Heart left ventricle (tissue), 16 donors: ENCODE measurements at places on chromosomes 12 and 14.

GRCh38 chr12:121248622-121249021 is 38.7 kb downstream of the P2RX4 start:
- H3K27me3 ChIP-seq: no peaks in the 10 kb centered on the region
- H3K4me1 ChIP-seq: no peaks in the 10 kb centered on the region
- DNase-seq: no peak
- H3K27ac ChIP-seq: no peak overlapping the region

DNA sequence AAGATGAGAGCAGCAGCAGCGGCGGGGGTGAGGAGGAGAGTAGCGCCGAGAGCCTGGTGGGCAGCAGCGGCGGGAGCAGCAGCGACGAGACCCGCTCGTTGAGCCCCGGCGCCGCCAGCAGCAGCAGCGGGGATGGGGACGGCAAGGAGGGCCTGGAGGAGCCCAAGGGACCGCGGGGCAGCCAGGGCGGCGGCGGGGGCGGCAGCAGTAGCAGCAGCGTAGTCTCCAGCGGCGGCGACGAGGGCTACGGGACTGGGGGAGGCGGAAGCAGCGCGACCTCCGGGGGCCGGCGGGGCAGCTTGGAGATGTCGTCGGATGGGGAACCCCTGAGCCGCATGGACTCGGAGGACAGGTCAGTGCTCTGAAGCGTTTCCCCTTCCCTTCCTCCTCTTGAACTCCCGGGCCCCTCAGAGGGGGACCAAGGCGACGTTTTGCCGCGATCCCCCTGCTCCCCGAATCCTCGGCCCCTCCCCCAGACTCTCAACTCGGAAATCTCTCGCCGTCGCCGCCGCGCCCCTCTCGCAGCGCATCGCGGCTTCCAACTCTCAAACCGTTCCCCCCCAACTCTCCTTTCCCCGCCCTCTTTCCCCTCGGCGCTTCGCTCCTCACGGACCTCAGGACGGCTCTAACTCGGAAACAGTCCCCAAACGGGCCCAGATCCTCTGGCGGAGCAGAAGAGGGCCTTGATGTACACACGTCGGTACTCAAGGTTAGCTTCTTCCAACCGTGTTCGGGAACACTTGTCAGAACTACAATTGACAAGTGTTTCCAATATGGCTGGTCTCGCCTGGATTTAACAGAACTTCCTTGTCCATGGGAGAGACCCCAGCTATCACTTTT is 947 bp downstream of the AEBP2 start:
- no peaks in the 10 kb centered on the region for H3K27me3 ChIP-seq
- H3K4me1 ChIP-seq: peaks cover 7% of the 10 kb centered on the region

DNA sequence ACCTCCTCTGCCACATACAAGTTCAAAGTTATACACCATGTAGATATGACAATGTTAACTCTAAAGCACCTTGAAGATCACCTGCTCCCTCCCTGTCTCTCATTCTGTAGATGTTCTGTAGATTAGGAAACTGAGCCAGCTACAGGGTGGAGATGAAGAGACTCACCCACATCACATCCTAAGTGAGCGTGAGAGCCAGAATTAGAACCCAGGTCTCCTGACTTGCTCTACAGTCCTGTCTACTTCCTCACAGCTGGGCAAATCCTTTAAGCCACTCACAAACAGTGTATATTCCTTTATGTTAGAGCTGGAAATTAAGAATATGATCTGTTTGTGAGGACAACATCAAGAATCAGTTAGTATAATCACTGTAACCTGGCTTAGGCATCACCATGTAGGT is 1.8 kb downstream of the APPL2 start:
- peaks cover 42% of the 10 kb centered on the region for H3K4me1 ChIP-seq
- no peak for DNase-seq
- H3K27ac ChIP-seq: peak overlapping the region; percentile 63

DNA sequence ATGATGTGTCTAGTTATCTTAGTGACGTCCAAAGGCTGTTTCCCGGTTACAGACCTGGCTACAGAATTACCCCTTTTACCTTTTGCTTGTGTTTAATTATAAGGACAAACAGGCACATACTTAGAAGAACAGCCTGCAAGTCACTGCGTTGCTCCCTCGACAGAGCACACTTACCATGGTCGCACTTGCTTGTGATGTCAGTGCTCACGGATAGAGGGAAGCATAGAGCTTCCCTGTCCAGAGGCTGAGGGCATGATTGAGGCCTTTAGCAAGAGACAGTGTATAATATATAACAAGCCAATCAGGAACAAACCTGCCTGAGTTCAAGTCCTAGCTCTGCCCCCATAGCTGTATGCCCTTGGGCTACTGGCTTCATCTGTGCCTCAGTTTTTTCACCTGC is 73.2 kb upstream of the SCN8A start:
- no peaks in the 10 kb centered on the region for H3K4me1 ChIP-seq
- H3K4me3 ChIP-seq: no peak overlapping the region
- DNase-seq: no peak
- H3K27me3 ChIP-seq: no peaks in the 10 kb centered on the region
- H3K27ac ChIP-seq: no peak overlapping the region
- H3K36me3 ChIP-seq: no peaks in the 10 kb centered on the region

DNA sequence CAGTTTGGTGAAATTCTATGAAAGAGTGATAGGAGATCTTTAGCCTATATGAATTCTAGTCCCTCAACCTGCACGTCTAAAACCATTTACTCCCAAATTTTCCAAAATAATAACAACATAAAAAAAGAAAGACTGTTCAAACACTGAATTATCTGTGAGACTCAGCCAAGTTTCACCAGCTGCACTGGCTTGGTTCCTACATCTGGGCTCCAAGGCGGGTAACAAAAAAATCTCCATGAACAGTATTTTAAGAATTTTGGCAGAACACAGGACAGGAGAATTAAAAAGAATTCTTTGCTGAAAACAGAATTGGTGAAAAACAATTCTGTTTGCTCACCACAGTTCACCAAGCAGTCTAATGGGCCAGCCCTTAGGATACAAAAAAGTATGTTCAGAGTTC is 536.8 kb upstream of the ATP2B1 start:
- peaks cover 8% of the 10 kb centered on the region for H3K4me1 ChIP-seq
- no peak overlapping the region for H3K27ac ChIP-seq
- H3K4me3 ChIP-seq: no peak overlapping the region

- no peaks in the 10 kb centered on the region for H3K36me3 ChIP-seq
- no peak overlapping the region for H3K4me3 ChIP-seq
- H3K27ac ChIP-seq: no peak overlapping the region
- peaks cover 9% of the 10 kb centered on the region for H3K4me1 ChIP-seq
- no peaks in the 10 kb centered on the region for H3K27me3 ChIP-seq
- no peak for DNase-seq
These were observed 96.3 kb upstream of the EVL start for GRCh38 chr14:99968941-99969340.

- DNase-seq: no peak
- H3K27me3 ChIP-seq: no peaks in the 10 kb centered on the region
- H3K36me3 ChIP-seq: peaks cover 10% of the 10 kb centered on the region
These were observed 38.2 kb downstream of the ZFYVE21 start for GRCh38 chr14:103753774-103754173.

DNA sequence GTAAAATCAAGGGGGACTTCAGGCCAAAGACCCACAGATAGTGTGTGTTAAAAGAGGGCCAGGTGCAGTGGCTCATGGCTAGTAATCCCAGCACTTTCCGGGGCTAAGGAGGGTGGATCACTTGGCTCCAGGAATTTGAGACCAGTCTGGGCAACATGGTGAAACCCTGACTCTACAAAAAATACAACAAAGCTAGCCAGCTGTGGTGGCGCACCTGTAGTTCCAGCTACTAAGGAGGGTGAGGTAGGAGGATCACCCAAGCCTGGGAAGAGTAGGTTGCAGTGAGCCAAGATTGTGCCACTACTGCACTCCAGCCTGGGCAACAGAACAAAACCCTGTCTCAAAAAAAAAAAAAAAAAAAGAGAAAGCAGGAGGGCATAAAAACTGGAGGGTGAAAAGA is 8.5 kb downstream of the VCPKMT start:
- no peak for DNase-seq
- no peak overlapping the region for H3K4me3 ChIP-seq
- no peaks in the 10 kb centered on the region for H3K4me1 ChIP-seq
- H3K27me3 ChIP-seq: no peaks in the 10 kb centered on the region
- no peak overlapping the region for H3K27ac ChIP-seq
- H3K36me3 ChIP-seq: peaks cover 1% of the 10 kb centered on the region

DNA sequence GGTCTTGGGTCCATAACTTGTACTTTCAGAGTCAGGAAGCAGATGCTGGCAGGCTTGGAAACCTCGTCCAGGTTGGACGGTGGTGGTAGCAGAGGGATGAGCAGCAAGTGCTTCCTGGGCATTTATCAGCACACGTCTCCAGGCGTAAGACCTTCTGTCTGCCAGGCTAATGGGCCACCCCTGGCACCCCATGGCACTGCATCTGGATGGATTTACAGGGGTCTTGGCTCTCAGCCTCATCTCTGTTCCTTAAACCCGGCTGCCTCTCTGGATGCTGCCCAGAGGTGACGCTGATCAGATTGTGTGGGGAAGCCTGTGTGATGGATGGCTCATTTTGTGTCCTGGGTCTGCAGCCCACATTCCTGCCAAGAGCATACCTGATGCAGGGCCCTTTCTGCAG is 145.1 kb downstream of the TSPAN9 start:
- no peak overlapping the region for H3K4me3 ChIP-seq
- no peak for DNase-seq
- no peak overlapping the region for H3K27ac ChIP-seq

DNA sequence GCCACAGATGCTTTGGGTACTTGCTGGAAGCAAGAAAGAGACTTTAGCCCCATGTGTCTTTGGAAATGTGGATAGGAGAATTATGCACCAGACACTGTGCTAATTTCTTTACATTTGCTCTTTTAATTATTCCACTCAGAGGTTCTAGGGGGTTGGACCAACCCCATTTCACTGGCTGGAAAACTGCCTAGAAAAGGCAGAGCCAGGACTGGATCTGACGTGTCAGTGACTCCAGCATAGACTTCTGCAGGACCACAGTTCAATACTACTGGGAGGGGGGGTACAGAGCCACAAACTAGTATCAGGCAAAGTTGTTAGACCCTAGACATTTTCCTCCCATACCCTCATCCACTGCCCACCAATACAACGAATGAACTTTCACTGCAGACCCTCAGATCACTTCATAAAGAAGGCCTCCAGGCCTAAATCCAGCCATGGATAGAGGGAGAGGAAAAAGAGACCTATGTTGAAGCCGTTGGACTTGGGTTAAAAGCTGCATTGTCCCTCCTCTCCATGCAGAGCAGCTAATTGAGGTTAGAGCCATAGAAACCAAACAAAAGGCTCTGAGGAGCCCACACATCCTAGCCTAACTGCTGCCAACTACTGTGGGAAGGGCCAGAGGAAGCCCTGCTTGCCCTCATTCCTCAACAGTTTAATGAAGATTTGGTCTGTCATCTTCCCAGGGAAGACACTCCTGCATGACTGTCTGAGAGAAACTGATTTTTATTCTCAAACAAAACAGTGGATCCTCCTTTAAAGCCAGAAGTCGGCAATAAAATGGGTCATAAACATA is 68.7 kb downstream of the STON2 start:
- no peaks in the 10 kb centered on the region for H3K27me3 ChIP-seq
- no peaks in the 10 kb centered on the region for H3K36me3 ChIP-seq
- H3K4me1 ChIP-seq: no peaks in the 10 kb centered on the region

- no peaks in the 10 kb centered on the region for H3K36me3 ChIP-seq
- no peak overlapping the region for H3K4me3 ChIP-seq
- no peak for DNase-seq
- H3K27me3 ChIP-seq: no peaks in the 10 kb centered on the region
- no peak overlapping the region for H3K27ac ChIP-seq
- no peaks in the 10 kb centered on the region for H3K4me1 ChIP-seq
These were observed 12.8 kb downstream of the CLSTN3 start for GRCh38 chr12:7142809-7143465.

DNA sequence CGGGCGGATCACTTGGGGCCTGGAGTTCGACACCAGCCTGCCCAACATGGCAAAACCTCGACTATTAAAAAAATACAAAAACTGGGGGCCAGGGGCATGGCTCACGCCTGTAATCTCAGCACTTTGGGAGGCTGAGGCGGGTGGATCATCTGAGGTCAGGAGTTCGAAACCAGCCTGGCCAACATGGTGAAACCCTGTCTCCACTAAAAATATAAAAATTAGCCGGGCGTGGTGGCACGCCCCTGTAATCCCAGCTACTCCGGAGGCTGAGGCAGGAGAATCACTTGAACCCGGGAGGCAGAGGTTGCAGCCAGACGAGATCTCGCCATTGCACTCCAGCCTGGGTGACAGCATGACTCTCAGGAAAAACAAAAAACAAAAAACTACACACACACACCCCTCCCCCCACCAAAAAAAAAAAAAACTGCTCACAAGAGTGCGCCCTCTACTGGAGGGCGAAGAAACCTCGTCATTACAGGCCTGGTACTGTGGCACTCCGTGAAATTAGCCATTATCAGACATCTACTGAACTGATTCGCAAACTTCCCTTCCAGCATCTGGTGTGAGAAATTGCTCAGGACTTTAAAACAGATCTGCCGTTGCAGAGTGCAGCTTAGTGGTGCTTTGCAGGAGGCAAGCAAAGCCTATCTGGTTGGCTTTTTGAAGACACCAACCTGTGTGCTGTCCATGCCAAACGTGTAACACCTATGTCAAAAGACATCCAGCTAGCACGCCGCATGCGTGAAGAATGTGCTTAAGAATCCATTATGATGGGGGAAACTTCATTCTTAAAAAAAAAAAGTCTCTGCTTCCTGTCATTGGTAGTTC is 7.7 kb downstream of the PPP1R3E start:
- no peak for DNase-seq
- H3K27ac ChIP-seq: no peak overlapping the region
- H3K4me1 ChIP-seq: peaks cover 28% of the 10 kb centered on the region
- H3K36me3 ChIP-seq: peaks cover 28% of the 10 kb centered on the region
- no peak overlapping the region for H3K4me3 ChIP-seq

GRCh38 chr12:85805654-85806053 is 30.6 kb downstream of the RASSF9 start:
- peaks cover 4% of the 10 kb centered on the region for H3K36me3 ChIP-seq
- no peaks in the 10 kb centered on the region for H3K4me1 ChIP-seq
- no peak overlapping the region for H3K27ac ChIP-seq
- DNase-seq: no peak
- H3K27me3 ChIP-seq: no peaks in the 10 kb centered on the region

GRCh38 chr14:68367536-68367935 is 425.3 kb downstream of the ZFP36L1 start:
- DNase-seq: no peak
- H3K27me3 ChIP-seq: no peaks in the 10 kb centered on the region
- no peak overlapping the region for H3K27ac ChIP-seq
- H3K4me1 ChIP-seq: peaks cover 35% of the 10 kb centered on the region

DNA sequence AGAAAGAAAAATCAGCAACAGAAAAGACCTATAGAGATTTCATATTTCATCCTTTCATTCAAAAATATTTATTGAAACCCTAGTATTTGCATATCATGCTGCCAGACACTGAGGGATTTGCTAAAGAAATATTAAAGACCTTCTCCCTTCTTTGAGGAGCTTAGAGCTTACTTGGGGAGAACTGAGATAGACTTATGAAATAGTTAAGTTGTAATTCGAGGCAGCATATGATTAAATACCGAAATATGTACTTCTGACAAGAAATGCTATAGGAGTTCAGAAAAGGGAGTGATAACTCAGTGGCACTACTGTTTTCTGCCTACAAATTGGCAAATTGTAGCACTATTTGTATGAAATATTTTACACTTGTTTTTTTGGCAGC is 59.1 kb downstream of the PLXNC1 start:
- peak overlapping the region; percentile 33 for H3K4me3 ChIP-seq
- H3K27ac ChIP-seq: peak overlapping the region; percentile 41
- peaks cover 8% of the 10 kb centered on the region for H3K4me1 ChIP-seq
- no peaks in the 10 kb centered on the region for H3K27me3 ChIP-seq
- no peak for DNase-seq

GRCh38 chr12:83630526-83630925 is 943.8 kb downstream of the TMTC2 start:
- no peaks in the 10 kb centered on the region for H3K27me3 ChIP-seq
- no peaks in the 10 kb centered on the region for H3K36me3 ChIP-seq
- H3K27ac ChIP-seq: no peak overlapping the region
- no peaks in the 10 kb centered on the region for H3K4me1 ChIP-seq
